ENCODE measurements at places on chromosomes 16 and 17.

DNA sequence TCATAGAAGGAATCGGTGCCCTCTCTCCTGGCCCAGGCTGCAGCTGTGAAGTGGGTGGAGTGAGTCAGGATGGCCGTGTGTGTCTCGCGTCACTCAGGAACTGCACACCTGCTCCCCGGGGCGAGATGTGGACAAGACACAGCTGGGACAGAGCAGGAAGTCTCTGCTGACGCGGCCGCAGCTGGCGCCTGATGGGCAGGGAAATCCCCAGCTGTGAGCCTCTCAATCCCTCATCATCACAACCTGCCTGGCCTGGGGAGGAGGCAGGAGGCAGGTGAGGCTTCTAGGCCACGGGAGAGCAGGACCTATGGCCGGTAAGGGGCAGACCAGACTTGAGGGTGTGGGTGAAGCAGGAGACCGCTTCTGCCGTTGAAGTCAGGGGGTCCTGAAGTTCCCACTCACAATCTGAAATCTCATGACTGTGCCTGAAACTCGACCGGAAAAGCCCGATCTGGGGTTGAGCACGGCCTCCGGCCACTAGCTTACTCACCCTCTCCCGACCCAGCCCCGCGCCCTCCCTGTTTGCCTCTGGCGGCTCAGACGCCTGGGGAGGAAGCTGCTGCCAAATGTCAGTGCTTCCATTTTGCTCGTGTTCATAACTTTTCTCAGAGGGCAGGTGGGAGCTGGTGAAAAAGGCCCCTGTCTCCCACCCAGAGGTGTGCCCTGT lies 1.1 kb upstream of the TRPV3 start:
- peak; percentile 70 for DNase-seq

GRCh38 chr16:87264634-87265033 lies 52.6 kb downstream of the C16orf95 start:
- no peak for DNase-seq

DNA sequence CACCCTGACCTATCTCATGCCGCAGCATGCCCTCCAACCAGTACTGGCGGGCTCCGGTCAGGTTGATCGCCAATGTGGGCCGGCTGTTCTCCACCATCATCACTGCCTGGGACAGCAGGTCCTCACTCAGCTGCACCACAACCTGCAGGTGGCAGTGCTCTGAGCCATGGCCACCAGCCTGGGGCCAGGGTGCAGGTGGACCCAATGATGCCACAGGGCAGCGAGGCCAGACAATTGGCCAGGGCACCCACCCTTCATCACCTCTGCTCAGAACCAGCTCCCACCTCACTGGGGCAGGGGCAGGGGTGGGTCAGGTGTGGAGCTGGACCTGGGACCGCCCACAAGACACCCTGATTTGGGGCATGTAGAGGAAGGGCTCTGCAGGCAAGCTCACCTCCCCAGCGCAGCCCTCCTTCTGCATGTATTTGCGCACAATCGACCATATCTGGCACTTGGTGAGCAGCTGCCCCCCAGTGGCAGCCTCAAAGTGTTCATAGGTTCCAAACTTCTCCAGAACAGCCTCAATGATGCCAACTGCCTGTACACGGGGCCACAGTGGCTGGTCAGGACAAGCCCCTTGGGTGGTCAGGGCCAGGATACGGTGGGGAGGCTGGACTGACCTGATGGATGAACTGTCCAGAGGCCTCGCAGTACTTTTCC lies 4.2 kb downstream of the MATCAP1 start:
- DNase-seq, result no peak

DNA sequence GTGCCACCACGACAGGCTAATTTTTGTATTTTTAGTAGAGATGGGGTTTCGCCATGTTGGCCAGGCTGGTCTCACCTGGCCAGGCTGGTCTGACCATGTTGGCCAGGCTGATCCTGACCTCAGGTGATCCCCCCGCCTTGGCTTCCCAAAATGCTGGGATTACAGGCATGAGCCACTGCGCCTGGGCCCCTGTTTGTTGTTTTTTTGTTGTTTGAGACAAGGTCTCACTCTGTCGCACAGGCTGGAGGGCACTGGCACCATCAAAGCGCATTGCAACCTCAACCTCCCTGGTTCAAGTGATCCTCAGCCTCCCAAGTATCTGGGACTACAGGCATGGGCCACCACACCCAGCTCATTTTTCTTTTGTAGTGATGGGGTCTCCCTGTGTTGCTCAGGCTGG lies 43.7 kb upstream of the TAOK1 start:
- no peak for DNase-seq

DNA sequence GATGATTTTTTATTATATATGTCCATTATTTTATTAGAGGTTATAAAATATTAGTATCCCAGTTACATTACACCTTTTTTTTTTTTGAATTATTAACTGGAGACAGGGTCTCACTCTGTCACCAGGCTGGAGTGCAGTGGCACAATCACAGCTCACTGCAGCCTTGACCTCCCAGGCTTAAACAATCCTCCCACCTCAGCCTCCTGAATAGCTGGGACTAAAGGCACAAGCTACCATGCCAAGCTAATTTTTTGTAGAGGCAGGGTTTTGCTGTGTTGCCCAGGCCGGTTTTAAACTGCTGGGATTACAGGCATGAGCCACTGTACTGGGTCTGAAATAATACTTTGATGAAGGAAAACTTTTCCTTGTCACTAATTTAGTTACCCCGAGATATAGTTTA lies 63.6 kb downstream of the VMP1 start:
- DNase-seq, result no peak

DNA sequence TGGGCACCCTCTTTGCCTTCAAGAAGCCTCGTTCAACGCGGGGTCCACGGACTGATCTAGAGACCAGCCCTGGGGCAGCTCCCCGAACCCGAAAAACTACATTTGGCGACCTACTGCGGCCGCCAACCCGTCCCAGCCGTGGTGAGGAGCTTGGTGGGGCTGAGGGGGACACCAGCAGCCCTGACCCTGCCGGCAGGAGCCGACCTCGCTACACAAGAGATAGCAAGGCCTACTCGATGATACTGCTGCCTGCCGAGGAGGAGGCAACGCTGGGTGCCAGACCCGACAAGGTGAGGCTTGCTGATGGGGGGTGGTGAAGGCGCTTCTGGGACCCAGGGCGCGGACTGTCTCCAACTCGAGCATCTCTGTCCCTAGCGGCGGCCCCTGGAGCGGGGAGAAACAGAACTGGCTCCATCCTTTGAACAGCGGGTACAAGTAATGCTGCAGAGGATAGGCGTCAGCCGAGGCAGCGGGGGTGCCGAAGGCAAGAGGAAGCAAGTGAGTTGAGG lies 5.6 kb downstream of the ACD start:
- no peak for DNase-seq

DNA sequence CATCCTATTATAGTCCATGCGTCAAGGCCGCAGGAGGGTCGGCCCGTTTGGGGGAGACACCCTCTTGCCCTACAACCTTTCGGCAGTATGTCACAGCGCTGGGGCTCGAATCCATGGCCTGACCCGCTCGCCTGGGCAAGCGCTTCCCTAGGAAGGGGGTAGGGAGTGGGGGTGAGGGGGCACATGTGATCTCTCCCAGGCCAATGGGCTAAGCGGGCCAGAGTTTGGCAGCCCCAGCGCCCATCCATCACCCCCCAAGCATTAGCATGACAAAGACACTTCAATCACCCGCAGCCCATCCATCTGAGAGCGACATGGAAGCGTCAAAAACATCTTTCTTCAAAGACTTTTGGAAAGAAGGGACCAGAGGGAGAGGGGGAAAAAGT lies at the start of gene HOXB1:
Gene HOXB1, minus strand, starts transcription at position 125 of the 386 bp plus-strand sequence. Its CDS starts 107 bp downstream, at position 18.
- DNase-seq, result no peak

DNA sequence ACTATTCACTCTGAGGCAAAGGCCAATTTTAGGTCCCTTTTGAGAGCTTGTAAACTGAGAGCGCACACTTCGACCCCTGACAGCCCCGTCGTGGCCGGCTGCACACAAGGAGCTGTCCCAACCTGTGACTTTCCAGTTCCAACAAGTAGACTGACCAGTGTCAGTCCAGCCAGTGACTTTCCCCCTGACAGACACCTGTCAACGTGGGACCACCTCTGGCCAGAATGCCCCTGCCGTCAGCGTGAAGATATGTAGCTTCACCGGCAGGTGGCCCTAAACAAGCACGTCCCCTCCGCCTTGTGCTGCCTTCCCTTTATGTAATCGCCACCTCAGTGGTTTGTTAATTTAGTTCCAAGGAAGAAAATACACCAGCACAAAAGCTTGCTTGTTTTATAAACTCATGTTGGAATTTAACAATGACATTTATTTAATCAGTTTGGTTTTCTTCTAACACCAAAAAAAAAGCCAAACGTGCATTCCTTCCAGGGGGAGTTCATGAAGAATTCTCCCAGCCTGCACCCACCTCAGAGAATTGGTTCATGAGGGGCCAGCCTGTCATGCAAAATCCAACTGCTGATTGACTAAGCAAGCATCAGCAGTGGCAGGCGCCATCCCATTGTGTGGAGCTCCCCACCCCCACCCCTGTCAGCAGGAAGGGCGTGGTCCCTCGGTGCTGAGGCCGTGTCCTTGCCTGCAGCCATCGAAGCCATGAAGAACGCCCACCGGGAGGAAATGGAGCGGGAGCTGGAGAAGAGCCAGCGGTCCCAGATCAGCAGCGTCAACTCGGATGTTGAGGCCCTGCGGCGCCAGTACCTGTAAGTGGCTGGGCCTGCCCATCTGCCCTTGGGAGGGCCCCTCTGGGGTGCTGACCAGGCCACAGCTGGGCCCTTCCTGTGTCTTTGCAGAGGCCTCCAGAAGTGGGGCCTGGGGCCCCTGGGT lies 33.9 kb downstream of the PLD6 start:
- DNase-seq, result no peak

- no peak for DNase-seq
These were observed 61.0 kb upstream of the CHMP6 start for GRCh38 chr17:80930335-80931279.

GRCh38 chr17:66965801-66966262 lies 1.3 kb downstream of the CACNG4 start:
- peak; percentile 5 for DNase-seq

GRCh38 chr16:11350519-11350918 lies 5.3 kb downstream of the RMI2 start:
- no peak for DNase-seq

DNA sequence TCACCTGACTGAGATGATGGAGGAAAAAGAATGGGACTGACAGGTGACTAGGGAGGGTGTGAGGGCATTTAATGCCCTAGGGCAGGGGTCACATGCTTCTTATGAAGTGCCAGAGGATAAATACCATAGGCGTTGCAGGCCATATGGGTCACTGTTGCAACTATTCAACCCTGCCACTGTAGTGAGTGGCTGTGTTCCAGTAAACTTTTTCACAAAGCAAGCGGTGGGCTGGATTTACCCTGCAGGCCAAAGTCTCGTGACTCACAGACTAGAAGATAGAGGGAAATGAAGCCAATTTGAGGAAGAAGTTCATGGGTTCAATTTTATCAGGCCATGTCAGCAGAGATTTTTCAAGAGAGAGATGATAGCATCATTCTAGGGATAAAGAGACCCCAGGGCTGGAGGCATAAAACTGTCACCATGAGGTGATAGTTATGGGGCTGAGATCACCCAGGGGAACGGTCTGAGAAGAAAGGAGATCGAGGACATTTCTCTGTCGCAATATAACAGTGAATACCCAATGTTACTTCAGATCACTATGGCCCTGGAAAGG lies 8.6 kb downstream of the ARHGAP17 start:
- no peak for DNase-seq

GRCh38 chr16:57424583-57424982 lies 20.0 kb downstream of the CCL17 start:
- no peak for DNase-seq

- peak; percentile 34 for DNase-seq
These were observed 117.6 kb downstream of the VPS53 start for GRCh38 chr17:596763-597644.

DNA sequence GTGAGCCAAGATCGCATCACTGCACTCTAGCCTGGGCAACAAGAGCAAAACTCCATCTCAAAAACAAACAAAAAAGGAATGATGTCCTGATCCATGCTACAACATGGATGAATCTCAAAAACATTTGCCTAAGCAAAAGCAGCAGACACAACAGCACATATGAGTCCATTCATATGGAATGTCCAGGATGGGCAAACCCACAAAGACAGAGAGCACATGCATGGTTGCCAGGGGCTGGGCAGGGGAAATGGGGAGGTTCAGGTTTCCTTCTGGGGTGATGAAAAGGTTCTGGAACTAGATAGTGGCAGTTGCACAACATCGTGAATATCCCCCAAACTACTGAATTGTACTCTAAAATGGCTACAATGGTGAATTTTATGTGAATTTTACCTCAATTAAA lies 35.3 kb upstream of the RAI1 start:
- no peak for DNase-seq

- no peak for DNase-seq
These were observed 91.4 kb upstream of the TBX2 start for GRCh38 chr17:61307905-61308886.

DNA sequence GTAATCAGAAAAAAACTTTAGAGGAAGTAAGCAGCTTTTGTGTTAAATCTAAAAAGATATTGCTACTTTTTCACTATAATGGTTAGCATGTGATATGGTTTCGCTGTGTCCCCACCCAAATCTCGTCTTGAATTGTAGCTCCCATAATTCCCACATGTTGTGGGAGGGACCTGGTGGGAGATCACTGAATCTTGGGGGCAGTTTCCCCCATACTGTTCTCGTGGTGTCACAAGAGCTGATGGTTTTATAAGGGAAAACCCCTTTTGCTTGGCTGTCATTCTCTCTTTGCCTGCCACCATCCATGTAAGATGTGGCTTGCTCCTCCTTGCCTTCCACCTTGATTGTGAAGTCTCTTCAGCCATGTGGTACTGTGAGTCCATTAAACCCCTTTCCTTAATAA lies 117.1 kb downstream of the KCNJ2 start:
- DNase-seq, result no peak

DNA sequence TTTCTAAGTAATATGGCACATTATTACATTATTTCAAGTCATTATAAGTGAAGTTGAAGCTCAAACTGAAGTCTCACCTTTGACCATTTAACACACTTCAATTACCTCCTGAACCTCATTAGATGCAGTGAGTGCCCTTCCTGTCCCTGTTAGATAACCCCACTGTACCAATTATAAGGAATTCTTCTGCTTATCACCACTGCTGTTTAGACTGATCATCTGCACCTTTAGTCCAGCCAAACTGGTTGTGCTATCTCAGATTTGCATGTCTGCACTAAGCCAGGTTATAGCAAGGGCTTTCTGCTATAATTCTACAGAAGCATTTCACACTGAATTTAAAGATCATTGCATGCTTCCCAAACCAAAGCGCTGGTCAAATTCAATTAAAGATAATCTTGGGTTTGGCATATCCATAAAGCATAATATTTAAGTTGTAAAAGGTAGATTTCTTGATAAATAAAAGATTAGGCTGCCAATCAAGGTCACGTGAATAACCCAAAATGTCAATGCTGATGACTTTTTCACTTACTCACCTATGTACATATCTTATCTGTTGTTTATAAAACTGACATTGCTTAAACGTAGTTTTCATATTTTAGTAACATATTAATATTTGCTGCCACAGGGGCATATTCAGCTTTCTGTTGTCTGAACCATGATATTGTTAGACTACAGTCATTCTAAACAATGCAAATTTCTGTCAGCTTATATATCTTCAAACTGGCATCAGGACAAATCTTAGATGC lies 11.9 kb downstream of the ITFG1 start:
- no peak for DNase-seq

GRCh38 chr17:1365445-1366039 lies 34.5 kb downstream of the YWHAE start:
- peak; percentile 48 for DNase-seq

All from activated CD4-positive, alpha-beta T cell treated with anti-CD3 and anti-CD28 coated beads, Interleukin-2, amount 50 U/mL, for 48 hours (primary cell).